BJ (cell line): ENCODE measurements at places on chromosomes 7 and 10.
A peak's percentile ranks its signal among the peaks of the same experiment; 100 is the strongest.

GRCh38 chr7:107130487-107131220 is 38.1 kb upstream of the HBP1 start:
- no peak for DNase-seq

- no peak for DNase-seq
These were observed 129.7 kb downstream of the MARCHF5 start for GRCh38 chr10:92420546-92421275.

GRCh38 chr10:14601872-14602725 is 172.6 kb downstream of the FAM107B start:
- peak; percentile 31 for DNase-seq

DNA sequence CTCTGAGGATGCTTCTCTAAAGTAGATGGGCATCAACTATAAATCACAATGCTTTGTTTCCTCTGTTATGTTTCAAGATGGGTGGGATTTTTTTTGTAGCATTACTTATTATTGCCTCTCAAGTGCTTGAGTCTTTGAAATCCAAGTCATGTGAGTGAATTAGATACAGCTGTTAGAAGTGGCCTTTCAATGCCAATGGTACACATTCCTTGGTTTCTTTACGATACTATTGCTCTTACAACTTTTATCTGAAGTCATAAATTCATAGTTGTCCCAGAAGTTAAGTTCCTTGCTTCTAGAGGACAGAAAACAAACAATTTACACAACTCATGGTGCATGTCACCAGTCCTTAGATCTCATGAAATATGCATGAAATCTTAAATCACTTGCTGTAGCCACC is 15.5 kb downstream of the CFTR start:
- no peak for DNase-seq

- DNase-seq = no peak
These were observed 185.6 kb downstream of the C7orf25 start for GRCh38 chr7:42726066-42726785.

DNA sequence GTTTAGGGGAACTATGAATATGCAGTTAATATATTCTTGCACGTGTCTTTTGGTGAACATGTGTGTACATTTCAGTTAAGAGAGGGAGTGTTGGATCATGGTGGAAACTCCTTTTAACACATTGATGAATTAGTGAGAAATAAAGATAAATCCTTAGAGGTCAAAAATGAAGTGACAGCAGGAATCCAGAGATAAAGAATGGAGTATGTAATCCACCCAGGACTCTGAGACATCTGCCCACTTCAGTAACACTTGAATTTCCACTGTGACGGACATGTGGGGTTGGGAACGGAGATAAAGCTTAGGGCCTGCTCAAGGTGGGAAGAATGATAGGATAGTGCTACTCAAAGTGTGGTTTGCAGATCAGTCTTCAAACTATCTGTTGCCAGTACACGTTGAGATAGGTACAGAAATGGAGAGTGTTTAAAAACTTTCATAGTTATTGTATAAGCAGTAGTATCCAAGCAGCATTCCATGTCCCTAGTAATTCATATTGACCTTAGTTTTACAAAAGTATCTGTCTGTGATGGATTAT is 6.6 kb upstream of the RELN start:
- no peak for DNase-seq

- DNase-seq = no peak
These were observed 120.0 kb downstream of the ADAM12 start for GRCh38 chr10:126268013-126268920.

DNA sequence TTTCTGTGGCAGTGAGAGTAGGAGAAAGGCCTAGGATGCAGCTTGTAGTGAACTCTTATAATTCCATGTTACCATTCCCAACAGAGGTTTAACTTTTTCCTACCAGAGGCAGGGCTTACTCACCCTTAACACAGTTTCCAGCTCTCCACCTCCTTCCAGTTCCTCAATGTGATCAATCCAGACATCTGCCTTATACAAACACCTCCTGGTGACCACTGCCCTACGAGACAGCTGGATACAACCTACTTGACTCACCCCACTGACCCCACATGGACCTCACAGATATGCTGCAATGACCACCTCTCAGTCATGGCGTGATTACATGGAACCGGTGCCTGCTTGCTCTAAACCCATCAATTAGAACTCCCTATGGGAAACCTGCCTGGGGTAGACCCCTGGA is 326.5 kb downstream of the TNS3 start:
- DNase-seq = no peak

DNA sequence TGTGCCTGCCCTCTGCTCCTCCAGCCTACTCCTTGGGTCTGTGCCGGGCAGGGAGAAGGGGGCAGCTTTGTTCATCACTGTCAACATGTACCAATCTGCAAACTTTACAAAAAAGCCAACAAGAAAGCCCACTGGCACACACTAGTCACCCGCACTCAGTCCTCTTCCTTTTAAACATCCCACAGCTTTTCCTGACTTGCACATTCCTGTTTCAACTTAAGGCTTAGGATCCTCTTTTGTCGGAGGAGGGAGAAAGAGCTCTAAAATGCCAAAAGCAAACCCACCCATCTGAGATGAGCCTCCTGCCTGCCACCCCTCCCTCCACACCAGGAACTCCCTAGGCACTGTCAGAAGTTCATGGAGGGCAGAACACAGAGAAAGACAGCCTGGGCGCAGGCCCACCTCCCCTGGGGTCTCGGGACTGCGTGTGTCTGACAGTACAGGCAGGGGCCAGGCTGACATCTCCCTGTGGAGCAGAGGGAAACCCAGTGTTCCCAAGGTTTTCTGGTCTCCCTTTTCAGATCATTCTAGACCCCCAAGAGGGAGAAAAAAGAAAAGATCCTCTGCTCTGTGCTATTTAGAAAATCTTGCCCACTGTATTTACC is 5.4 kb downstream of the PDIA4 start:
- DNase-seq = no peak

DNA sequence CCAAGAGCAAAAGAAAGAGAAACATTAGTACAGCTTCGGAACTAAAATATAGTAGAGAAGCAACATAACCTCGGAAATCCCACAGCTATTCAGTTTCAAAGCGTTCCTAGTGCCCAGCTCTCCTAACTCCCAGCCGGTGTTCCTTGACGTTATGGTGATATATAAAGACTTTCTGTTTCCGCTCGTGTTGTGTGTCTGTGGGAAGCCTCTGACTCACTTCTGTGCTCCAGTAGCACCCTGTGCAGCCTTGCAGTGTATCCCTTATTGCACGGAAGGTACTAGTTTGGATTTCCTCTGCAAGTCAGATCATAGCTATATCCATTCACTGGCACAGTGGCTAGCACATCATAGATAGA is 535 bp downstream of the ASAH2B start:
- DNase-seq = peak; percentile 14

DNA sequence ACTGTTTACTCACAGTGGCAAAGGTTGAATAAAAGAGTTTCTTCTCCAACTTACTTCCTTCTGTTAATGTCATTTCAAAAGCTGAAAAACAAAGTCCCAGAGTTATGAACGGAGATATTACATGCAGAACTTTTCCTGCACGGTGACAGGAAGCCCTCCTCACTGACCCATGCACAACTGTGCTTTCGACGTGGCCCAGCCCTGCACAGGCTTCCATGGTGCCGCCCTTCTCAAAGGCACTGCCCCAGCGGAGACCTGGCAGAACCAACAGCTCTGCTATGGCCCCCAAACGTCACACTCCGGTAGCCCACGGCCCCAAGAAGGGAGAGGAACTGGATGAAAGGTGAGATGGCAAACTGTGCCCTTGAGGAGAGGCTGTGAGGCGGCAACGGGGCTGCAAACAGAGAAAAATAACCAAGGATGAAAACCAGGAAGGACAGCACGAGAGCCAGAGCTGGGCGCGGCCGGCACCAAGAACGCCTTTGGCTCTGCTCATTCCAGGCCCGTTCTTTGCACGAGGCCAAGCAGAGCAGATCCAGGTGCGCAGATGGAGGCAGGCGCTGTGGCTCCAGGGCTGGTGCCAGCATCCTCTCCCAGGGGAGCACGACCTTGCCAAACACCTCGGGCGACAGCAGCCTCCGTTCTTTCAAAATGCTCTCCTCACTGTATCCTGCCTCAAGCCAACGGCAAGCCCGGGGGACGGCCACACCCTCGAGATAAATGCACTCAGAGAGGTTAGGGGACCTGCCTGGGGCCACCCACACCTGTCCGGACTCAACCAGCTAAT is 7.0 kb upstream of the FUOM start:
- DNase-seq = no peak

- DNase-seq = no peak
These were observed 158.0 kb downstream of the HDAC9 start for GRCh38 chr7:18653381-18654155.

GRCh38 chr7:25619963-25620799 is 391.9 kb upstream of the NPVF start:
- DNase-seq = no peak

DNA sequence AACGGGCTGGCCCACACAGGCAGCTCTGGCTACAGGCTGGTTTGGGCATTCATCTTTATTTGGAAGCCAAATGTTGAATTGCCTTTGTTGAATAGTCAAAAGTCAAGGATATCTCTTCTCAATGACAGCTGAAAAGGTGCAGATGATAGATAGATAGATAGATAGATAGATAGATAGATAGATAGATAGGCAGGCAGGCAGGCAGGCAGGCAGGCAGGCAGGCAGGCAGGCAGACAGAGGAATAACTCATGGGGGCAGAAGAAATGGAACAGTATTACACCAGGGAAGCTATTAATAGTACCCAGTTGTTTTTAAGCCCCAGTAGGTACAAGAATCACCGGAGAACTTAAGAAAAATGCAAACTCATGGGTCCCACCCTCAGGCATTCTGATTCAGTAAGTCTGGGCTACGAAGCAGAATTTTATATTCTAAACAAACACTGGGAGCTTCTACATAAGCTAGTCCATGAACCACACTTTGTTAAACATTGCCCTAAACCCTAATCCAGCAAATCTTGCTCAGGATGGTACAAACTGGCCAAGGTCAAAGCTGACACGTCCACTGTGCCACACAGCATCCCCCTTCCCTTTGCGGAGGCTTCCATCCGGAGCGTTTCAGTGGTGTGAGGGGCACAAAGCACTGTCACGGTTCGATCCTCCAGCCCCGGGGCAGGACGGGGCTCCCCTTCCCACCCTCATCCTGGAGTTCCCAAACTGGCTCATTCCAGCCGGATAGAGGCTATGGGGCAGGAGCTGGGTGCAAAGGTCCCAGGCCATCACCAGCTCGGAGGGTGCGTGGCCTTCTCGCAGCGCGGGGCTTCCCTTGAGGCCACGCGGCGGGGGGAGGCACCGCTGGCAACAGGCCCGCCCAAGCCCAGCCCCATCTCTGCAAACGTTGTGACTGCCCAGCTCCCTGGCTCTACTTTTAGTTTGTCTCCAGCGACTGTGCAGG is 6.7 kb downstream of the PRKAG2 start:
- DNase-seq = no peak

DNA sequence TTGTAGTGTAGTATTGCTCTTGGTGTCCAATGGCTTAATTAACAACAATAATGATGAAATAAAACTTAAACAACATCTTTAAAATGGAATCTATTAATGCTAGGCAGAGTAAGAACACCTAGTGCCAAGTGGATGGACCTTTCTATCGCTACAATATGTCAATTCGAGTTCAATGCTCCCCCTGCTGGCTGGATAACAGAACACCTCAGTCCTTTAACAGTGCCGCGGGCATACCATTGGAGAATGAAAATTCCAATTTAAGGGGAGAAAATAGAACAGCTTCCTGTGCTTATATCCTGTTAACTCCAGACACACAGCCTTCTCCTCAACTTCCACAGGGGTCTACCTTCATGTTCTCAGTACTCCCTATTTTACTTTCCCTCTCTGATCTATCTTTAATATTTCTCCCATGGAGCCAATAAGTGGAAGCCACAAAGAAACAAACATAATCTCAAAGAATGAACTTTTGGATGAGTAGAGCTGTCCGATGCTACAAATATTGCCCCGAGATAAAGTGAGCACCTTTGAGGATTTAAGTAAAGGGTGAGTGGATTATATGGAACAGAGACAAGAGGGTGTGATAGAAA is 41.4 kb downstream of the COL1A2 start:
- no peak for DNase-seq

- DNase-seq = no peak
These were observed 227.1 kb downstream of the TEX36 start for GRCh38 chr10:125455855-125456254.

DNA sequence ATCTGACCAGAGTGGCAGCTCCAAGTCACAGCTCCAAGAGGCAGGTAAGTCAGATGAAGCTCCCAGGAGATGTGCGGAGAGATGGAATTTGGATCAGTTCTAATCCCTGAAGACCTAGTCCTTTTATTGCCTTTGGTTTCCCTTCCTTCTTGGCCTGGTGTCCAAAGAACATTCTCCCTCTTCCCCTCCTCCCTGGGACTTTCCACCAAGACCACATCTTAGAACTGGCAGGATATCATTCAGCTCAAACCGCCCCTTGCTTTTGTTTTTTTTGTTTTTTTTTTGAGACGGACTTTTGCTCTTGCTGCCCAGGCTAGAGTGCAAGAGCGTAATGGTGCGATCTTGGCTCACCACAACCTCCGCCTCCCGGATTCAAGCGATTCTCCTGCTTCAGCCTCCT is 190.8 kb downstream of the GFRA1 start:
- DNase-seq = no peak

DNA sequence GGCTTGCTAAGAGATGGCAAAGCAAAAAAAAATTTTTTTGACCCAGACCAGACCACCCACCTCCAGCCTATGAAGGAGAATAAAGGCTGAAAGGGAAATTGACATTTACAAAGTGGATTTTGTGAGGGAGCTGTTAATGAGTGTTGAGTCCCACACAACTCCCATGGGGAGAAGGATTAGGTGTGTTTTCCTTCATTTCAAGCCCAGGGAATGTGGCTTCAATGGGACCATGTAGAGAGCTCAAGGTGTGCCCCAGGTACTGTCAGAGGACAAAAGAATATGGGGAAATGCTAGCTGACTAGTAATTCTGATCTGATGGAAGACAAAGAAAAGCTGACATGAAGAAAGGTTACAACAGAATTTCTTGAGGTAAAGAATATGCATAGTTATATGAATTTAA is 48.8 kb upstream of the COL1A2 start:
- DNase-seq = no peak
